LHCN-M2 (cell line): ENCODE measurements at places on chromosomes 2 and 18.

GRCh38 chr2:126208266-126208665, 447.7 kb upstream of the GYPC start:
- no peak for DNase-seq

- DNase-seq = peak; percentile 75
Observed at GRCh38 chr2:40103163-40103562, 324.1 kb upstream of the THUMPD2 start.

DNA sequence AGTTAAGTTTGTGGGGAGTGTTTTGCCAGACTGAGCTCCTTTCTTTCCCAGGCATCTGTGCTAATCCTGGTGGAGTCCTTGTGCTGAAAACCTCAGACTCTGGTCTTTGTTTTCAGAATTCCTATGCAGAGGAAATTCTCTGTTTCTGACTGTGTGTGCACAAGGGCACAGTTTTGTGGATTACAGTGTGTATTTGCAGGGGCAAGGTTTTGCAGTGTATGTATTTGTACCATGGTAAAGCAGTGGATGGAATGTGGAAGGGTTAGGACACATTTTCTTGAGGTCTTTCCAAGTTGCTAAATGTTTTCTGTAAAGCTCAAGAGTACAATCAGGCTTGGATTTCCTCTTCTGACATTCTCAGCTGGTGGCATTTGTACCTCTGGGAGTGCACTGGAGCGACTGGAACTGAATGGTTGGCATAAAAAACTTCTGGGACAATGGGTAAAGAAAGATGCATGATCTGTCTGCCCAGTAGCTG, 139.5 kb upstream of the RND3 start:
- peak; percentile 52 for DNase-seq

- DNase-seq = no peak
Observed at GRCh38 chr2:160372010-160372356, 121.6 kb downstream of the RBMS1 start.

GRCh38 chr2:232129483-232129882, 168.0 kb downstream of the DIS3L2 start:
- DNase-seq = no peak

GRCh38 chr2:72887740-72888437, 681 bp downstream of the SPR start:
- DNase-seq = peak; percentile 84
